NCI-H2081 (cell line): ENCODE measurements at places on chromosomes 5 and 9.

GRCh38 chr5:18141222-18141621 is 507.0 kb downstream of the TAF11L14 start:
- DNase-seq: peak; percentile 35

- no peak for DNase-seq
Observed at GRCh38 chr9:130837002-130837511, 2.0 kb downstream of the ABL1 start.

DNA sequence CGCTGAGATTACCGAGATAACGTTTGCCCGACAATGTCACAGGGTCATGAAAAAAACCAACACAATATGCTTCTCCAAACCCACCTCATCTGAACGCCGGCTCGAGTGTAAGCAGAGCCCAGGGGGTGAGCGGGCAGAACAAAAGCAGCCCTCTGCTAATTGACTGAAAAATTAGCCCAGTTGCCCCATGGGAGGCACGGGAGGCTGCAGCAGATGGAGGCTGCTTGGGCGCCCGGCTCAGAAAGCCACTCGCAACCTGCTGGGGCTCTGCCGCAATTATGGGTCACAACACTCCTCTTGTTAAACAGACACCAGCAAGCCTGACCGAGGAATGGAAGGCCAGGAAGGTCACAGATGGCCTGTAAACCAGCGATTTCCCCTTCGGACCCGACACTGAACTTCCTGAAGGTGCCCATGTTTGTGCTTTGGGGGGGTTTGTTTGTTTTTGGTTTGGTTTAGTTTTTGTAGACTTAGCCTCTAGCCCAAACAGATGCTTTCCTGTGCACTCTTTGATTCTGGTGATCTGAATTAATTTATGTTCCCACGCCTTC is 104.6 kb upstream of the IRX1 start:
- no peak for DNase-seq

DNA sequence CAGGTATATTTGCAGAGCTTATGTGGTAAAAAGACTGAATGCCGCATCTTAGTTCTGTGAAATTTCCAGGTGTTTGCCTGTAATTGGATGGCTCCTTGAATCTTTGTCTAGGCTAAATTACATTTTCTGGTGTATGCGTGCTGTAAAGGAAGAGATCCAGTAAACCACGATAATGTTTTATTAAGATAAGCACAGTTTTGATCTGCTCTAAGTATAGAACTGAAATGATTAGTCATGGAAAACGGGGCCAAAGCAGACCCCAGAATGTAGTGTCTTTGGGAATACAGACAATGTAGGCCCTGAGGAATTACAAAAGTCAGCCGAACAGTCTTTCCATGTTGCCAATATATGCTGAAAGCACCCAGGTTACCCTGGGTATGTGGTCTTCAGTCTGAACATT is 257.3 kb downstream of the FANCC start:
- no peak for DNase-seq

DNA sequence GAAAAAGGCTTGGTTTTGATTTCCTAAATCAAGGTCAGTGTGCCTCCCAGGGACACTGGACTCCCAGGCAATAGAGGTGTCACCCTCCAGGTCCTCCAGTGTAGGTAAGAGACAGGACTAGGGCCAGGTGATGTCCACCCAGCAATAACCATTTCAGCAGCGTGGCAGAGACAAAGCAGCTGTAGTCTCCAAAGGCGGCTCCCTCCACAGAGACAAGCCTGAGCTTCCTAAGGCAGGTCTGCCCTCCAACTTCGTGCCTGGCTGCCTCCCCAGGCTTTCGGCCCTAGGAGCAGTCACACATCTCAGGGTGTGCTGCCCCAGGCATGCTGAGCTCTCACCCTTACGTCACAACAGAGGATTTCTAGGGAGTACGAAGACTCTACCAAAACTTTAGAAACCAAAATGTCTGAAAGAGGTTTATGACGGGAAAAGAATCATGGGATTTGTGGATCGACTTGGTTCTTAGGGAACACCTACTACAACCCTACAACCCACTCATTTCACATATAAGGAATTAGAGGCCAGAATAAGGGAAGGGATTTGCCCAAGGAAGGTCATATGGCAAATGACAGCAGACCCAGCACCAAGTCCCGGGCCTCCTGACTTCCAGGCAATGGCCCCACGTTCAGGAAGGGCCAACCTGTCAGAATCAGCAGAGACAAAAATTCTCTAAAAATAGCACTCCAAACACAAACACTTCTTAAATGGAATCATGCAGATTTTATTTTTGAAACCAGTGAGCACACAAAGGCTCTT is 105.5 kb downstream of the KLHL3 start:
- DNase-seq: no peak

DNA sequence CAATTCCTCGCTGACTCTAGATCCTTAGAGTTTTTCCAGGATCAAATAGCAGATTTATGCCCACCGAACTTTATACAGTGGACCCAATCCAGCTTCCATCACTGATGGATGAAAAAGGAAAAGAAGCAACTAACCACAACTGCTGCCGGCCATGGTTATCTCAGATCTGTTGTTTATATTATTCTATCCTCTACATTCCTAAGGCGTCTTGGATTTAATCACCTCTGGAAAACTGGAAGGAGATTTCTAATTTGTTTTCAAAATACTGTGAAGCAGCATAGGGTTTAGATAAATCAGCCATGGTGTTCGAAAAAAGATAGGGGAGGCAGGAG is 663 bp upstream of the ZNF366 start:
- DNase-seq: no peak

- DNase-seq: peak; percentile 62
Observed at GRCh38 chr9:120477534-120478001, 102.4 kb downstream of the CDK5RAP2 start.

GRCh38 chr5:106303911-106304310 is 1366.8 kb downstream of the EFNA5 start:
- no peak for DNase-seq

DNA sequence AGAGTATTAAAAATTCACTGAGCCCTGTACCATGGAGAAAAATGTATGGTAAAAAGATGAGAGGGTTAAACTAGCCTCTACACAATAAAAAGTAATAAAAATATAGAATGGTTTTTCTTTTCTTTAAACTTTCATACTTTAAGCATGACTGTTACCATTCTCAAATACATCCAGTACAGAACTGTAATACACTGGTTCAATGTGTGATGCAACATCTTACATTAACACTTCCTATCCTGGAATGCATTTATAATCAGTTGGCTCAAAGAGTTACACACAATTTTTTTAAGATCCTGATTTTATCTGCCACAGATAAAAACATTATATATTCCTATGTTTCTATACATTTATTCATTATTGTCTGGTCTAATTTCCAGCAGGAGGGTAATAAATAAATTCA is 4.7 kb downstream of the GNAQ start:
- no peak for DNase-seq

- no peak for DNase-seq
Observed at GRCh38 chr5:102762095-102762534, 7.0 kb downstream of the PAM start.

- DNase-seq: no peak
Observed at GRCh38 chr5:88058625-88059024, 210.0 kb downstream of the TMEM161B start.

DNA sequence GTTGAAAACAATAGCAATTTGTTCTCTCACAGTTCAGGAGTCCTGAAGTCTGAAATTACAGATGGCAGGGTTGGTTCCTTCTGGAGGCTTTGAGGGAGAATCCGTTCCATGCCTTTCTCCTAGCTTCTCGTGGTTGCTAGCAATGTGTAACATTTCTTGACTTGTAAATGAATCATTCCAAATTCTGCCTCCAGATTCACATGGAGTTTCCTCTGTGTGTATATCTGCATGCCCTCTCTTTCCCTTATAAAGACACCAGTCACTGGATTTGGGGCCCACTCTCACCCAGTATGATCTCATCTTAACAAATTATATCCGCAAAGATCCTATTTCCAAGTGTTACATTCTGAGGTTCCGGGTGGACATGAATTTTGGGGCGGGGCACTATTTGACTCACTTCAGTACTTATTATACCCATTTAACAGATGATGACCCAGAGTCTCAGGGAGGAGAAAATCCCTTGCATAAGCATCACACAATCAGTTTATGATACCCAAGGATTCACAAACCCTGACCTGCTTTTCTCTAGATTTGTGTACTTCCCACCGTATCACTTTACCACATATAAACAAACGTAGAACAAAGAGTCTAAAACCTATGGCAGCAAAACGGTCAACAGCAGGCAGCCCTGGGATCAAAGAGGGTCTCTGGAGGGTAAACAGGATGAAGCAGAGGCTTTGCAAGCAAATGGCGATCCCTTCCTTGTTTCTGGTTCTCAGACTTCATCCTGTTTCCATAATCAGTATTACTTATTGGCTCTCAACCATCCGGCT is 93.7 kb downstream of the C9orf152 start:
- DNase-seq: no peak

DNA sequence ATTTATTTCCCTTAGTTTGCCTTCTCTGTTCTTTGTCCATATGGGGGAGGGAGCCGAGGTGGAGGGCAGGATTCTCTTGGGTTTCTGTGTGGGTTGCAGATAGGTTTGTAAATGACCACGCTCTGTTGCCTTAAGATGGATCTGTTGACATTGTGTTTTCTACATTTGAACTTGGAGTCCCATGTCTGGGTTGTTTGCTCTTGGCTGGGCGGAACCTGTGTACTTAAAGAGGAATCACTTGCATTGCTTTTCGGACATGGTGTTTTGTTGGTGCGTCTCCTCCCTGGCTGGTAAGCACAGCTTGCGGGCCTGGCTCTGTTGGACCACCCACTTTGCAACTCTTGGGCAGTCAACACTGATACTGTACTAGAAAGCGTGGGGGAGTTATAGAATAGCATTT is 45.9 kb downstream of the EHMT1 start:
- no peak for DNase-seq

DNA sequence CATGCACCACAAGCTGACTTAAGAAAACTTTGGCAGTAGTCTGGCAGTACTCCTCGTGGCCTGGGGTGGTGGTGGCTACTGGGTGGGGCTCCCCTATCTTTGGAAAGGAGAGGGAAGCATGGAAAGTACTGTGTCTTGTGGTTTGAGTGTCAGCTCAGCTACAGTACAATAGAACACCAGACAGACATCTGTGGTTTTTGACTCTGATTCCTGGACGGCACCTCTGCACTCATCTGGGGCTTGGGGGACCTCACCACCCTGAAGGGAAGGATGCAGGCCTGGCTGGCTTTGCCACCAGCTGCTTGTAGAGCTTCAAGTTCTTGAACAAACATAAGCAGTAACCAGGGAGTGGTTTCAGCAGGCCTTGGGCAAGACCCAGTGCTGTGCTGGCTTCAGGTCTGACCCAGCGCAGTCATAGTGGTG is 40.6 kb downstream of the TNFSF8 start:
- no peak for DNase-seq

GRCh38 chr5:35229076-35230037 is 930 bp downstream of the PRLR start:
- DNase-seq: no peak

DNA sequence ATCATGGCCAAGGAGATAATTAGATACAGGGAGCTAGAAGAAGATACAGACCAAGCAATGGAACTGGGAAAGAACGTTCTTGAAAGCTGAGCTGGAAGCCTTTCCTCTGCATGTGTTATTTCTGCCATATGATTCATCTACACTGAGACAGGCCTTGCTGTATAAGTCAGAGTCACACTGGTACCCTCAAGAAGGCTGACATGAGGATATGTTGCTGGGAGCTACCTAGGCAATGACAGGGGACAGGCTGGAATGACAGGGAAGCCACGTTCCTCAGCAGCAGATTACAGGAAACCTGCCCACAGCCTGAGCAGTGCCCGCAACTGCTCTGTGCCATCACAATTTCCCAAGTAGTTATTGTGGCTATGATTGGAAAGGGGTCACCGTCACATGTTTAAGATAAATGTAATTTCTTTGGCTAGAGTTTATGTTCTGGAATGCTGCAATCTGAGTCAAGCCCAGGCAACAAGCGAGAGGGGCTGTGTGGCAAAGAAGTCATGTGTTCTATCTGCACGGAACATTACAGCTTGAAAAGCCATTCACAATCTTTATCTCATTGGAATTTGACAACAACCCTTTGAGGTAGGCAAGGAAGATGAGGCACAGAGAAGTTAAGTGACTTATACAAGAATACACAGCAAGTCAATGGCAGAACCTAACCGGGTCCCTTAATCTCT is 108.2 kb downstream of the TTLL11 start:
- no peak for DNase-seq

GRCh38 chr5:7878381-7878873 is 9.5 kb downstream of the MTRR start:
- no peak for DNase-seq

DNA sequence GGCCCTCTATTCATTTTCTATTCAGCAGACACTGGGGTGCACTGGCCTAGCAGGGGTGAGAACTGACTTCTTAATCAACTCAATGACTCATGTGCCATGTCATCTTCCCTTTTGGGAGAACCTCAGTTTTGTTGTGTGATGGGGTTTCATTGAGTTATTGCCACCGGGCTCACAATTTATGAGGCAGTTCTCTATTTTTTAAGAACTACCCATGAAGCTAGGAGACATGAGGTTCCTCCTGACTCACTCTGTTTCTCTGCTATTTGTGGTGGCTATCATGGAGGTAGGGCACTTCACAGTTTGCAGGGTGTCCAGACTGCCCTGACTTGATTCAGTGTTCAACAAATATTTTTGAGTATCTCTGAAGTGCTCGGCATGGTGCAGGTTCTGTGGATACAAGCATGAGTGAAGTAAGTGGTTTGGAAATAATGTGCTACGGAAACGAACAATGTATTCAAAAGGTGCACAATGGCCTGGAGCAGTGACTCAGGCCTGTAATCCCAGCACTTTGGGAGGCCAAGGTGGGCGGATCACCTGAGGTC is 39.3 kb downstream of the SPARC start:
- no peak for DNase-seq

DNA sequence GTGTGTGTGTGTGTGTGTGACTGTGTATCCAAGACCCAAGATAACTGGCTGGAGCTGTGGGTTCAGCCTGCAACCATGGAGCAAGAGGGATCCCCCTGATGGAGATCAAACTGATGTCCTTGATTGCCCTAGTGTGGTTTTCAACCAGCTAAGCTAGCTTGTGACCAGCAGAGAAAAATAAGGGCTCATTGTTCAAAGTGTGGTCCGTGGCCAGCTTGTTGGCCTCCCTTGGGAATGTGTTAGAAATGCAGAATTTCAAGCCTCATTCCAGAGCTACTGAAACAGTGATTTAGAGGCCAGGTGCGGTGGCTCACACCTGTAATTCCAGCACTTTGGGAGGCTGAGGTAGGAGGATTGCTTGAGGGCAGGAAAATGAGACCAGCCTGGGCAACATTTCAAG is 79.9 kb downstream of the ACER2 start:
- no peak for DNase-seq

- DNase-seq: no peak
Observed at GRCh38 chr5:131996210-131997025, 15.0 kb downstream of the ACSL6 start.
